ENCODE measurements at places on chromosomes 16 and 17.

DNA sequence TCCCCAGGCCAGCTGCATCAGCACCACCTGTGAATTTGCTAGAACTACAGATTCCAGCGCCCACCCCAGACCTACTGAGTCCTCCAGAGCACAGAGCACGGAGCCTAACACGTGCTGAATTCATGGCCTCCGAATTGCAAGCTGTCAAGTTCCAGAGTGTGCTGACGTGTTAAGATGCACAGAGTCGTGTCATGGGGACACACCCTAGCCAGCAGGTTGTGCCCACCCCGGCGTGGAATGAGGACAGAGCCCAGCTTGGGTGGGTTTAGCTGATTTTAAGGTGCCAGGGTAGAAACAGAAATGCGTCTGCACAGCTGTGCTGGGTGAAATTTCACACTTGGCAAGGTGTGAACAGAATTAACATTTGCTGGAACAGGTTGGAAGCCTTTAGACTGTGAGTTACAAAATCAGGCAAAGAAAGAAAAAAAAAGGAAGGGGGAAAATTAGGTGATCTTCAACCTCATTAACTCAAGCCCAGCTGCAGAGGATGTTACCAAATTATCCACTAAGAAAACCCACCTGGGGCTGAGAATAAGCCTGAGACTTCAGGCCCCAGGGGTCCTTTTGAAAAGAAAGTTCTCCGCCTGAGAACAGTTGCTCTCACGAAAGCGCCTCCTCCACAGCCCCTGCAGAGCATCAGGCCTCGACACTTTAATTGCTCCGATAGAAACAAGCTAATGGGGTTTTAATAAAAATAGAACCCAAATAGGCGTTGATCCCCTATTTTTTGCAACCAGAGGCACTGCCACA lies 27.1 kb downstream of the GINS3 start:
- DNase-seq, result no peak

DNA sequence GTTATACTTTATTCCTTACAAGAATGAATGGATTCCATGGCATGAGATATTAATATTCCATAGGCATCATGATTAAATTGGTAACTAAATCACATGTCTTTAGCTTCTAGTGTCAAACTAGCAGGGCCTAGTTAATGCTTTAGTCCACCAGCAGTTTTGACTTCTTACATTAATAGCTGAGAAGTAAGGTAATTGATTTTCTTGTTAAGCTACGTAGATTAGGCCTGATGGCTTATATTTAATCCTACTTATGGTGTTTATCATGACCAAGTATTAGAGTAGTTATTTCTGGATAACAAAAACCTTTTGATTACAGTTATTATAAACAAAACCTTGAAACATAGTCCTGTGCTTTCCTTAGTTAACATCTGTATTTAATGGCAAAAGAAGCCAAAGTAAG lies 184.5 kb downstream of the TANC2 start:
- DNase-seq, result no peak

- no peak for DNase-seq
Observed at GRCh38 chr17:48510761-48511604, 19.8 kb downstream of the HOXB1 start.

DNA sequence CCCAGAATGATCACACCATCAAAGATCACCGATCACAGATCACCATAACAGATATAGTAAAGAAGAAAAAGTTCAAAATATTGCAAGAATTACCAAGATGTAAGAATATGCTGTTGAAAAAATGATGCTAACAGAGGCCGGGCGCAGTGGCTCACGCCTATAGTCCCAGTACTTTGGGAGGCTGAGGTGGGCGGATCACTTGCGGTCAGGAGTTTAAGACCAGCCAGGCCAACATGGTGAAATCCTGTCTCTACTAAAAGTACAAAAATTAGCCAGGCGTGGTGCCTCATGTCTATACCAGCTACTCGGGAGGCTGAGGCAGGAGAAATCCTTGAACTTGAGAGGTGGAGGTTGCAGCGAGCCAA lies 53.2 kb downstream of the CPPED1 start:
- no peak for DNase-seq

GRCh38 chr17:32331243-32332040 lies 10.5 kb downstream of the C17orf75 start:
- no peak for DNase-seq

- no peak for DNase-seq
Observed at GRCh38 chr16:79347277-79347676, 253.3 kb downstream of the MAF start.

DNA sequence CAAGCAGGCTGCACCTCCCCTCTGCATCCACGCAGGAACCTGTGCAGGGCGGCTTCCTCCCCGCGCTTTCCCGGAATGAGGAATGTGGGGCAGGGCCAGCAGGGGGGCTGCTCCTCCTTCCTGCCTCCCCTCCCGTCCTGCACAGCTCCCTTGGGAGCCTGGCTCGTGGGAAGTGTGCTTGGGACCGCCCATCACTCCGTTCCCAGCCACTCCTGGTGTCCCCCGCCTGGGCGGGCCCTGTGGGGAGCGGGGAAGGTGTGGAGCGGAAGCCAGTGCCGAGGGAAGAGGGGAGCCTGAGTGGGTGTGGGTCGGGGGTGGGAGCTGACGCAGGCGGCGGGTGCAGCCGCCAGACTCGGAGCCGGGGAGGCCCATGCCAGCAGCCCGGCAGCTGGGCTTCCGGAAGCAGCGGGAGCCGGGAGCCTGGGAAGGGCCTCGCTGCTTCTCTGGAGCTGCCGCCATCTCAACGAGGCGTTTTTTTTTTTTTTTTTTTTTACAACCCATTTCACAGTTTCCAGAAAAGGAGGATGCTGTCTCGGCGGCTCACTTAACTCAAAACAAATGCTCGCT lies 24.1 kb downstream of the BAHCC1 start:
- DNase-seq, result peak; percentile 80

DNA sequence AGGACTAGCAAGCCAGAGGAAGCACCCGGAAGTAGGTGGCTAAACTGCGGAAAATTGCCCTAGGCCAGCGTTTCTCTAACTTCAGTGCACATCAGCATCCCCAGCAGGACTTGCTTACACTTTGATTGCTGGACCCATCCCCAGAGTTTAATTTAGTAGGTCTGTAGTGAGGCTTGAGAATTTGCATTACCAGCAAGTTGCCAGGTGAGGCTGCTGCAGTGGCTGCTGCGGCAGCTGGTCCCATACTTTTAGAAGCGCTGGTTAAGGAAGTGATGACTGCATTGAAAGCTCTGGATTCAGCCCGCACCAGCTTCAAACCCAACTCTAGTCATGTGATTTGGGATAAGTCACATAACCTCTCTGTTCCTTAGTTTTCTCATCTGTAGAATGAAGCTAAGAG lies 4.2 kb downstream of the EEF2K start:
- no peak for DNase-seq

DNA sequence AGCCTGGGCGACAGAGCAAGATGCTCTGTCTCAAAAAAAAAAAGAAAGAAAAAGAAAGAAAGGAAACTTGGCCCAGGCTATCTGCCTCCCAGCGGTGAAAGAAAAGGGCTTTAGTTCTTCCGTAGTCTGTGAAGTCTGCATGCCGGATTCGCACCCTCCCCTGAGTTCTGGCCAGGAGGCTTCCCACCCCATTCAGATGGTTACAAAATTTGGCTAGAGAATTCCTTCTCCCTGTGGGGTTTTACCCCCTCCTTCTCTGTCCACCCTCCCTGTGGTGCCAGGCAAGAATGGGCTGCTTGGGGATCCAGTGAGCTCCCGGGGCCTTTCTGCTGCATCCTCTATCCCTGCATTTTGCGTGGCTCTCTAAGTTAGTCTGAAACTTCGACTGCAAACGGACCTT lies 37.8 kb downstream of the PAFAH1B1 start:
- no peak for DNase-seq

DNA sequence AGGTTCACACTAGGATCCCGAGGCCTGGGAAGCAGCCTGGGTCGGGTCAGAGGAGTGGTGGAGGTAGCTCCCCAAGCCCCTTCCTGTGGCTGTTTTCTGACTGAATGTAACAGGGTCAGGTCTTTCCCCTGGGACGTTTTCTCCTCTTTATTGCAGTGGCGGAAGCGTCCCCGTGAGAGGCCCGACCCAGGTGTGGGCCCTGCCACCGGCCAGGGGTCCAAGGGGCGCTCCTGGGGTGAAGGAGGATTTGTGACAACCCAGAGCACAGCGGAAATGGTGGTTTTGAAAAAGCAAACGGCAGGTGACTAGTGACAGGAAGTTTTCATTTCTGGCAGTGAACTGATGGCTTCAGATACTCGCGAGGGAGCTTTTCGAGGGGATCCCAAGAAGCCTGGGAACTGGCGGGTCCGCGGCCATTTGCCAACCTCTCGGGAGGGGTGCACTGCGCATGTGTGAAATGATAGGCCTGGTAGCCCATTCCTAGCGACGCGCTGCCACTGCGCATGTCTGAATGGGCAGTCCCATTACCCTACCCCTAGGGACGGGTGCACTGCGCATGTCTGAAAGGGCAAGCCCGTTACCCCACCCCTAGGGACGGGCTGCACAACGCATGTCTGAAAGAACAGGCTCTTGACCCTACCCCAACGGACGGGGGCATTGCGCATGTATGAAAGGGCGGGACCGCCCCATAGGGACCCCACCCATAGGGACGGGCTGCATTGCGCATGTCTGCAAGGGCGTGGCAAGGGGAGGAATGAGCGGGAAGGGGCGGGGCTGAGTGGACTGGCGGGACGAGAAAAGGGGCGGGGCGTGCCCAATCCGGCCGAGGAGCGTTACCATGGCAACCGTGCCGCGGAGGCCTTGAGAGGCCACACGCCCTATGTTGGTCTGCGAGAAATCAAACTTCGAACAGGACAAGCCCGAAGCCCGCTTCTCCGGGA lies 1747.9 kb downstream of the TP53TG3F start:
- DNase-seq, result no peak

- no peak for DNase-seq
Observed at GRCh38 chr16:23469814-23470213, 16.8 kb upstream of the COG7 start.

GRCh38 chr16:9035996-9036395 lies 55.4 kb upstream of the HAPSTR1 start:
- DNase-seq, result no peak

DNA sequence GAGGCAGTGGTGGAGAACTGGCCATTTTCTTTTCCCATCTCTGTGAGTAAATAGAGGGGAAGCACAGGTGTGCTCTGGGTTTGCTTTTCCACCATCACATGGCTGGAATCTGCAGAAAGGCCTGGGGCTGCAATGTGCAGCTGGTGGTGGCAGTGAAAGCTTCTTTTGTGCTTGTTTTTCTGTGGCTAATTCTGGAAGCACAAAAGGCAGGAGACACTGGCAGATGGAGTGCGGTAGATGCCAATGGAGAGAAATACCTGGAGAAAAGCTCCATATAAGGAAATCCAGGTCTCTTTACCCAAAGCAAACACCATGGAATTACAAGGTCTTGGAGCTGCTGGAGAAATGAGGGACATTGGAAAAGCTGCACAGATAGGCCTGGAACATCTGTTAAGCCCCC lies 146.9 kb downstream of the HAPSTR1 start:
- no peak for DNase-seq

DNA sequence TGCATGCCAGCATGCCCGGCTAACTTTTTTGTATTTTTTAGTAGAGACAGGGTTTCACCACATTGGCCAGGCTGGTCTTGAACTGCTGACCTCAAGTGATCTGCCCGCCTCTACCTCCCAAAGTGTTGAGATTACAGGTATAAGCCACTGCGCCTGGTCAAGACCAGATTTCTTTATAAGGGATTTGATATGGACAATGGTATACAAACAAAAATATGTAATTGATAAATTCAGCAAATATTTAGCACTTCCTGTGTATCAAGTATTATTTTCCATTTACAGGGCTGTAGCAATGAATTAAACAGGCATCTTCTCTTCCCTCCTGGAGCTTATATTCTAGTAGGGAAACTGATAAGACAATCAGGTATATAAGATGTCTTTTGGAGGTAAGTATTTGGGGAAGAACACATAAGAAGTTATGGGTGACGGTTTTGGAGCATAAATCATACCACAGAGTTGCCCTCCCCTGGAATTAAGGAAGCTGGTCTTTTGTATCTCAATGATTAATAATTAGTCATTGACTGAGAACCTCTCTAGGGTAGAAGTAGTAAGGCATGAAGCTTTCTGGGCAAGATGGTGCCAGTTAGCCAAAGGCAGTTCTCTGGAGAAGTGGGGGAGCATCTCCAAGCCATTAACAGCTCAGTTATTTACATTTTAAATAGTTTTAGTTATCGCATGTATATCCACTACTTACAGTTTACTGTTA lies 35.8 kb downstream of the TANC2 start:
- DNase-seq, result no peak

DNA sequence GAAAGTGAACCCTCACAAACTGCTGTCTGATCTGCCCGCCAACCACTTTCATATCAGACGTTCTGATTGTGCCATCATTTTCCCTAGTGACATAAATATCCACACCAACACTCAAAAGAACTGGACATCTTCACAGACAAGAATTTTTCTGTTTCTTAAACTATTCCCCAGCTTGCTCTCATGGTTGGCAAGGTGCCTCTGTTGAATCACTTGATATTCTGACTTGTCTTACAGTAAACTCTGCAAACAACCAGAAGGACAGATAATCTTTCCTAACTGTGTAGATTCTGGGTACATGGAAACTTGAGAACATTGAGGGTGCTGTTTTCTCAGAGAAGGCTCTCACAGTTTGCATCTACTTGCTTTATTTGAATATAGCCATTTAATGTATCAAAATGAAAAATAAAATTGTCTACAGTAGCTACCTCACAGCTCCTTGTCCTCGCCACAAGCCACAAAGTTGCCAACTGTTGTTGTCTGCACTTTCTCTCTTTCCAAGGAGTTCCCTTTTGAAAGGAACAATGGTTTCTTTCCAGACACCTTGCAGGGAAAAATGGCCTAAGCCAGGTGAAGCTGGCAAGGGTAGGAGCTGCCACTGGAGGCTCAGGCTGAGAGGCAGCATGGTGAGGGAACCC lies 46.0 kb upstream of the ADAMTS18 start:
- DNase-seq, result no peak

DNA sequence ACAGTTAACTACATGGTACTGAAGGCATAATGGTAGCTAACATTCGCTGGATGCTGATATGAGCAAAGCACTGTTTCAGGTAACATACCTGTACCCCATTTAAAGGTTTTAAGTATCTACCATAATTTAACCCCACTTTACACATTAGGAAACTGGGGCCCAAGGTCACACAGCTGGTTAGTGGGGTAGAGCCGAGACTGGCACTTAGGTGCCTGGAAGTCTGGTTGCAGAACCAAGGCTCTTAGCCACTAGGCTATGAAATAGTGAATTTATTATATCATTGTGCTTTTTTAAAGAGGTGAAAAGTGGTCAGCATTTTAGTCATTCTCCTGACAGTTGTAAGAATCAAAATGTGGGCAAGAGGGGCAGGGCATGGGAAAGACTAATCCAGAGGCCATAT lies 25.2 kb downstream of the SIAH1 start:
- no peak for DNase-seq

- no peak for DNase-seq
Observed at GRCh38 chr16:78684030-78684611, 584.7 kb downstream of the WWOX start.

DNA sequence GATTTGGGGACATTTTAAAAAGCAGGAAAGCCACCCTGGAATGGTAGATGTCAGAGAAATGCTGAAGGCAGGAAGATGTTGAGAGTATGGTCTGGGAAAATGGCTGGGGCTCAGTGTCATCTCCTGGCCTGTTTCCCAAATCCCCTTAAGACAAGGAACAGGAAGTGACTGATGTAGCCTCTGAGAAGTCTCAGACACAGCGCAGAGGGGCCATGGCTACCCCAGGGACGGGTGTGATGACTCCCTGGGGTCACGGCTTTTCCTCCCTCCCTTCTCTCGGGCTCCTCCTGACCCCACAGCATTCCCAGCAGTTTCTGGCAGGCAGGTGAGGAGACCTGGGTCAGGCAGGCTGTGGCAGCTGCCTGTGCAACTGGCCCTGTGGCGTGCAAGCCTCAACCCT lies 45.4 kb downstream of the RAP1GAP2 start:
- DNase-seq, result no peak

GRCh38 chr16:67428146-67428731 lies 2.7 kb upstream of the HSD11B2 start:
- peak; percentile 78 for DNase-seq

- no peak for DNase-seq
Observed at GRCh38 chr16:82050909-82051357, 15.9 kb downstream of the HSD17B2 start.

All from NCI-H1092 treated with DMSO at 0.1 percent for 48 hours (cell line).